ENCODE measurements at places on chromosomes 4 and X.

DNA sequence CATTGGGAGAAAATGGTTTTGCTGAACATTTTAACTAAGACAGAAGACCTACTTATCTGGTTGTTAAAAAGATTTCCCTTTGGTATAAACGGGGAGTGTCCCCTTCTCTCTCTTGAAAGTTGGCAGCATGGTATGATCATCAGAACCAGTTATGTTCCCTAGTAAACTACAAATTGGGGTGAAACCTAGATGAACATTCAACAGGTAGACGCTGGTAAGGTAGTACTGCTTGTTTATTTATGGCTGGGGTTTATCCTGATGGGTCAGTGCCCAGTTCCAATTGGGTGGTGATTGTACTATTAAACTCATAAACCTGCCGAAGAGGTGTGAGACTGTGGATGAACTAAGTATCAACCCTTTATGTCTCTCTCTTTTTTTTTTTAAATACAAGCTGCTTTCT is 100.5 kb downstream of the MBNL3 start:
- no peak for DNase-seq

- no peak for DNase-seq
Measured at GRCh38 chrX:31092970-31093638, 21.3 kb upstream of the FTHL17 start.

DNA sequence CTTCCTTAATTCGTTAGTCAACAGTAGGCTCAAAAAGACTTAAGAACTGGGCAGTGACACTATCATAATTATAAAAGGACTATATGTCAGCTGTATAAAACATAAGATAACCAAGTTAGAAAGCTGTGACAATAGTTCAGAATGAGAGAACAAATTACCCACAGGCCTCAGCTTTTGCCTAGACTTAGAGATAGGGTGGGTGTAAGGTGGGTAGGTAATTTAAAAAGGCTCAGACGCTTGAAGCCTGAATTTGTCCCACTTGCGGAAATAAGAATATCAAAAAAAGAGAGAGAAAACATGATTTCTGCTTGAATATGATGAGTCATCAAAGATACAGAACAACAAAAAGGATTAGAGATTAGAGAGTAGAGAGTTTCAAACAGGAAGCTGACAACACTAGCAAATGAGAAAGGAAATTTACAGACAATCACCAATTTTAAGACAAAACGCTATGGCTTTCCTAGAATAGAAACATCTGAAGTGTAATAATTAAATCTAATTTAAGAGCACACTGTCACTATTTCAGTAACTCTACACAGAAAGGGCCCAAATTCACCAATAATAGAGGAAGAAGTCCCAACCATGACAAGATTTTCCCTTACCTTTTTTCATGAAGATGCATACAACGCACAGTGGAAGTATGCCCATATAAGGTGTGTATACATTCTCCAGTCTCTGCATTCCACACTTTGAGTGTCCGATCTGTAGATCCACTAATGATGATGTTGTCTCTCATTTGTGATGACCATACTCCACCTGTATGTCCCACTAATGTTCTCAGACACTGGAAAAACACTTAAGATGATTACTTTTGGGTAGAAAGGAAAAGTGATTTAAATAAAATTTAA is 208.1 kb downstream of the FBXW7 start:
- DNase-seq, result no peak

GRCh38 chrX:2679534-2680485 is 11.3 kb upstream of the CD99 start:
- DNase-seq, result no peak

DNA sequence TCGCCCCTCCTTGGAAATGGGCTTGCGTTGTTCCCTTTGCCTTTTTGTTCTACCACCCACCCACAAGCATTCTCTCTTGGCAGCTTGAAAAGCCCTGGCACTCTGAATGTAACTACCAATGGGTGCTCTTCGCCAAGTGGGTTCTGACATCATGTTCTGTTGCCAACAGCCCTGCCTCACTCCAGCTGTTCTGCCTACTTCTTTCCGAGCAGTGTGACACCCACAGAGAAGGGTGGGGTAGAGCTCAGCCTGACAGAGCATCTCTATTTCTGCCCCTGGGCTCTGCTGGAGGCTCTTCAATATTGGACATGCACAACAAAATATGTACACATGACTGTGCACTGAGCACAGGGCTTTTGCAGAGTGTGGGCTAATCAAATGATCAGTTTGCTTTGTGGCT is 15.6 kb upstream of the EXOSC9 start:
- no peak for DNase-seq

DNA sequence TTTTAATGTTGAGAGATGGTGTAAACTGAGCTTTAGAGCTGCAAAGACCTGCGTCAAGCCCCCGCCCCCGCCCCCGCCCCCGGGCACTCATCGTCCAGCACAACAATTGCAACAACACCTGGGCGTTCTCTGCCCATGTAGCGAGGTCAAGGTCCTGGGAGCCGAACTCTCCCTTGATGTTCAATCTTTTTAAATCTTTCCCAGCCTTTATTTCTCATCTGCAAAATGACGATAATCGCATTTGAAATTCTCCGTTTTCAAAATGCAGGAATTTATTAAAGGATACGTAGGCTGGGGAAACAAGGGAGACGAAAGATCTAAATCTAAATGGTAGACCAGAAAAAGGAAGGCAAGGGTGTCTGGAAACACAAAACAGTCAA is 648 bp upstream of the MSMO1 start:
- DNase-seq, result peak; percentile 34

GRCh38 chr4:109574931-109575804 is 15.1 kb downstream of the MCUB start:
- DNase-seq, result no peak

DNA sequence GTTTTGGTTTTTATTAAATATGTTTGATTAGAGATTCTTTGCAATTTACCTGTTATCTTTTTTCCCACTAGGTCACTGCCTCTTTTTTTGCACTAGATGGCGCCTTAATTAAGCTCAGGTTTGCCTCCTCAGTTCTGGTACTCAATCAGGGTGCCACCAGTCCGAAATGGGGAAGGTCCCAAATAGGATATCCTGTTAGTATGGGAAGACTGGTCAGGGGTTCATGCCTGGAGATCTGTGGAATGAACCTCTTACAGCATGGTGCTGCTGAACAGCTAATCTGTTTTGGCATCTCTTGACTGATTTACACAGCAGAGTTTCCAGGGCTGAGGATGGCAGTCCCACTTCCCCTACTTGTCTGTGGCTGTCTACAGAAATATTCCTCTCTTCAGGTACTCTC is 24.2 kb upstream of the VSIG1 start:
- no peak for DNase-seq

GRCh38 chr4:176357359-176358082 is 37.8 kb downstream of the SPCS3 start:
- DNase-seq, result no peak

GRCh38 chr4:112130906-112131305 is 14.3 kb upstream of the FAM241A start:
- DNase-seq, result no peak

DNA sequence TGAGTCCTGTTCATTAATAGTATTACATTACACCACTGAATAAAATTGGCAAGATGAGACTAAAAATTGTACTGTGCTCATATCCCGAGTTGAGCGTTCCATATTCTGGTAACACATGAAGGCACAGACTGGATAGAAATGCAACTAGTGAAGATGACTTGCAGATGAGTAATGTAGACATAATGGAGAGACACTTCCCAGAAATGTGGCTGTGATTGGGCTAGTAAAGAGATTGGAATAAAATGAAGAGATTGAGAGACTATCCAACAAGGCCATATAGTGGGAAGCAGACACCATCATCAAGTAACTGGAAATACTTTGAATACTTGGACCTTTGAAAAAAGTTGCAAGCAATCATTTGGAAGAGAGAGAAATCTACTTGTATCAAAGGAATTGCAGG is 77.3 kb downstream of the DCAF8L1 start:
- DNase-seq, result no peak

GRCh38 chr4:20318909-20319277 is 67.2 kb downstream of the SLIT2 start:
- DNase-seq, result no peak

DNA sequence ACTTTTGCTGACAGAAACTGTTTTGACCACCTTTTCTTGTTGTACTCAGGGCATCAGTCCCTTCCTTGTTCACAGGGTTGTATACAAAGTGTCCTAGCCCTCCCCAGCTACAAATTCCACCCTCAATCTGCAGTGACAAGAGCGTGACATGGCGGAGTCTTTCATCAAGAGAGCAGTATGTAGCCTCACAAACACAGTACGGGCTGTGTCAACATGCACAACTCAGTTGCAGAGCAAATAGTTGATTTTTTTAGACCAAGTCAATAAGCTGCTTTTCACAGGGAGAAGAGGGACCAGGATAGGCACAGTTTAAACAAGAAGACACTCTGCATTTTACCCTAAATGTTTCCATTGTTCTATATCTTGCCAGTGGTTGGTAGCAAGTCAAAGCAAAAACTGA is 8.6 kb upstream of the HS6ST2 start:
- no peak for DNase-seq

GRCh38 chr4:183718876-183719275 is 59.8 kb downstream of the TRAPPC11 start:
- DNase-seq, result no peak

- DNase-seq, result no peak
Measured at GRCh38 chrX:81286075-81286474, 84.2 kb downstream of the SH3BGRL start.

- DNase-seq, result no peak
Measured at GRCh38 chrX:119870626-119871131, 854 bp downstream of the RNF113A start.

DNA sequence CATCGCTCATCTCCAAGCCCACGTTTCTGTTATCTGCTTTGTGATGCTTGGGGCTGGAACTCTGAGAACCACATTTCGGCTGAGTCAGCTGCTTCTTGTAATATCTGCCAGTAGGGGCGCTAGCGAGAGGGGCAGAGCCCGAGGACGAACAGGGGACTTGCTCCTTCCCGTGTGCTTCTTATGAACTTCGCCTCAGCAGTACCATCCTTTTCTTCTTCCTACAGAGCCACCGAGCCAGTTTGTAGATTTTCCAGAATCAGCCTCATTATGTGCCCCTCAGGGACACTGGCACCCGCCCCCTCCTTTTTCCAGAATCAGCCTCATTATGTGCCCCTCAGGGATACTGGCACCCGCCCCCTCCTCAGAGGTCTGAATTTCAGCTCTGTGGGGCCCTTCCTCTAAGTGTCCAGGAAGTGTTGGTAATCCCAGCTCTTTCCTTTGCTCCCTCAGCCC is 441.7 kb upstream of the RASGEF1B start:
- no peak for DNase-seq

All from SK-N-MC (cell line).